Heart left ventricle (tissue), 16 donors: ENCODE measurements at places on chromosomes 6 and 20.

DNA sequence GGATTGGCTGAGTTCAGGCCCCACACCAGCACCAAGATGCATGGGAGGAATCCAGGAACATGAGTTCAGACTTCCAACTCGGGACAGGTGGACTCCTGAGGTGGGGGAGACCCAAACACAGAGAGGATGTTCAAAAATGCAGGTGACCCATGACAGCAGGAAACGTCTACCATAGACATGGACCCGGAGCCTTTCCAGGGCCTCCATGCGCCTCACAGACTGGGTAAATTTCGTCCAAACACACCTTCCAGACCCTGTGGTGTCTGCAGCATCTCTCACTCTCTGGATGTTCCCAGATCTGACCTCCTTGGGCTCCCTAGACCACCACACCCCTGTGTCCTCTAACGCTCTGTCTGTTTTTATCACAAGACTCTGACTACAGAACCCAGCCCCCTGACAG lies 87.7 kb downstream of the PXDC1 start:
- no peak for DNase-seq

DNA sequence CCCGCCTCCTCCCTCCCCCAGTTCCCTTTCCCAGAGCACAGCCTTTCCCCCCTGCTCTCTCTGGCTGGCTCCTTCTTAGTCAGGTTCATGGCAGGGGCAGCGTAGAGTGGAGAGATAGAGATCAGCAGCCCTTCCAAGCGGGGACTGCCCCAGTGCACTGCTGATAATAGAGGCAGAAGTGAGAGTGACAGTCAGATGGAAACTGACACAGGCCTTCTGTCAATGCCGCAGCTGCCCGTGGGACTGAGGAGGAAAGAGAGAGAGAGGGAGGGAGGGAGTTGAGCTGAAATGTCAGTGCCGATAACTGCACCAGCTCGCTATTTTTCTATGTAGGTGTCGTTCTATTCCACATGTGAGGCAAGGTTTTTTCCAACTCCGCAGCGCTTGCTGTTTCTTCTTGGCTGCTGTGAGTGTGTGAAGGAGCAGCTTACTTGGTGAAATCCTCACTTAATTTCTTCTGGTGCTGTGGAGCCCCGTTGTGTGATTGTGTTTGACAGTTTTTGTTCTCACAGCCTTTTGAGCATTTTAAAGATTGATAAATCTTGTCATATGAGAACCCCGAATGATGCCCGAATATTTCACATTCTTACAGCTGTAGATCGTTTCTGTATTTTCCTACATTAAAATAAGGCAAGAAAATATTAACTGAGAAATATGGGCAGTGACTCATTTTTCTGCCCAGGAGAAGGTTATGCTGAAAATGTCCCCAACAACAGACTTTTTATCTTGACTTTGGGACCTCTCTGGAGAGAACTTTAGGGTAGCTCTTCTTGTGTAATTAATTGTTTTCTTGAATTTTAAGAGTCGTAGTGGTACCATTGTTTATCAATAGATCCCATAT lies 386.4 kb upstream of the MMS22L start:
- peak; percentile 26 for DNase-seq

GRCh38 chr20:63840405-63840828 lies 9.4 kb upstream of the ZBTB46 start:
- no peak for DNase-seq

- no peak for DNase-seq
These were observed 37.4 kb upstream of the TNFAIP3 start for GRCh38 chr6:137829641-137830083.

- DNase-seq, result no peak
These were observed 552.6 kb upstream of the GJE1 start for GRCh38 chr6:141580131-141580530.

DNA sequence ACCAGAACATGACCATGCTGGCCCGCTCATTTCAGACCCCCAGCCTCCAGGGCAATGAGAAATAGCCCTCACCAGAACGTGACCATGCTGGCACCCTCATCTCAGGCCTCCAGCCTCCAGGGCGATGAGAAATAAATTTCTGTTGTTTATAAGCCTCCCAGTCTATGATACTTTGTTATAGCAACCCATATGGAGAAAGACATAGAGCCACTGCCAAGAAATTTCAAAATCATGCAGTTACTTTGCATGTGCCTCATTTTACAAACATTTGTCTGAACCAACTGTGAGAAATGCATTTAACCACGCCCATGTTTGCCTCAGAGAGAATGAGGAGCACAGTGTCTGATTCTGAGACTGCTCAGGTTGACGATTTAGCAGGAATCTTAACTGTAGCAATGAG lies 15.5 kb downstream of the CYP39A1 start:
- DNase-seq, result no peak

DNA sequence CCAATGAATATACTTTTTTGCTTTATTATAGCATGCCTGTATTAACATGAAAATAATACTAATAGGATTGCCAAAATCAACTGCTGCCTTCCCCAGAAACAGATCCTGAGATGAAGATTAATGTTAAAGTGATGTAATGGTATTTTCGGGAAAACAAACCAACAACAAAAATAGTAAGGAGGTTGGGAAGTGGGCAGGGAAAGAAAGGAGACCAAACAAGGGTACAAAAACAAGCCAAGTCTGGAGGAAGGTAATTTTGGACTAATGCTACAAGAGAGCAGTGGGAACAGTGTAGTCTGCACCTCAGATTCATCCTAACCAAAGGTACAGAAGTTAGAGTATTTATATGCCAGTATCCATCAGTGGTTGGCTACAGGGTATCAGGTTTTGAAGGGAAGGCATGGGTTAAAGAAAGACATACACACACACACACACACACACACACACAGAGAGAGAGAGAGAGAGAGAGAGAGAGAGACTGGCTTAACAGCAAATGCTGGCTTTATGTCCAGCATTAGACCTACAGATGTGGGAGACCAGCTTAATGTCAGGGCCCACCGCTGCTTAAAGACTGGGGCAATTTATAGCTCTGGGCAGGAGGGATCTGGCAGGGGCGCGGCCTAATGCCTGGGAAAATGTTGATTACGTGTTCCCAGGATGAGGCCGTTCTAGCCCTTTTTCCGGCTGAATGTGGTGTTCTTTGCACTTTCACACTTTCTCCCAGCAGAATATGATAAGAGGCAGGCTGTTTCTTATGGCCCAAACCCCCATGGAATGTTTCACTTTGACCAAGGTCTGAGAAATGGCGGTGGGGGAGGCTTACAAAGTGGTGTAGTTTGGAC lies 3.8 kb upstream of the SLC17A1 start:
- no peak for DNase-seq

- no peak for DNase-seq
These were observed 1079.3 kb downstream of the EPHA7 start for GRCh38 chr6:92339936-92340640.

DNA sequence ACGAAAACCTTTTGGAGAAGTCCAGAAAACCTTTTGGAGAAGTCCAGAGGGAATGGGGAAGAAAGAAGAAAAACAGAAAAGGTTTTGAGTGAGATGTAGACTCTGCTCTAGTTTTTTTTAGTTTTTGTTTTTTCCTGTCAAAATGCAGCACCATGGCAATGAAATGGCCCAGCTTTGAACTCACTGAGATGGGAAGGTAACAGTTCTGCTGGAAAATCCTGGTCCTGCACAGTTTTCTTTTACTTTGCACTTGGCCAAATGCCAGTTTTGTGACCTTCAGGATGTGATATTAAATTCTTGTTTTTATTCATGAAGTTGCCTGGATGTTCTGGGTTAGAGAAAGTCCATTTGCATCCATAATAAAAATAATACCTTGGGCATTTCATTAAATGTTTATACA lies 145.7 kb downstream of the CFAP61 start:
- no peak for DNase-seq

- DNase-seq, result no peak
These were observed 107.8 kb downstream of the CDC5L start for GRCh38 chr6:44495036-44495901.

- no peak for DNase-seq
These were observed 37.0 kb upstream of the CDKN1A start for GRCh38 chr6:36641543-36641942.

DNA sequence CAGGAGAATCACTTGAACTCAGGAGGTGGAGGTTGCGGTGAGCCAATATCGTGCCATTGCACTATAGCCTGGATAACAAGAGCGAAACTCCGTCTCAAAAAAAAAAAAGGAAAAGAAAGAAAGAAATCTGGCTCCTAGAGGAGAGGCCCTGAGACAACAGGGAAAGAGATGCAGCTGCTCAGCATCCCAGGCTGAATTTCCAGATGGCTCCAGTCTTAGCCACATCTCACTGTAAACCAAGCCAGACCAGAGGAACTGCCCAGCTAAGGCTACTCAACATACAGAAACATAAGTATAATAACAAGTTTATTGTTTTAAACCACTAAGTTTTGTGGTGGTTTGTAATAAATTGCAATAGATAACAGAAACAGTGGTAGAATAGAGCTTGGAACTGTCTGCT lies 38.5 kb upstream of the TASP1 start:
- DNase-seq, result no peak

DNA sequence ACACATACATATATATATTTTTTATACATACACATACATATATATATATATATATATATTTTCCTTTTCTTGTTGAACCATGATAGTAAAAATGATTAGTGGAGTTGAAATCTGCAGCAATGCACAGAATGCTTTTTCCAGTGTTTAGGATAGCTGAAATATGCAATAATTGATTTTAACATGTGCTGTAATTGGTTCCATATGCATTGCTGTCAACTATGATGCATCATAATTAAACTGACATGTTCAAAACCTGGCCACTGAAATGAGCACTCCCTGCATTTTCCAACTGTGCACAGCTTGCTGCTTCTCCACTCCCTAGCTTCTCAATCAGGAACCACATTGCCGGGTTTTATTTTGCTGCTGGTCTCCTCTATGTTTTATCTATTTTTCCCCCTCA lies 358.3 kb downstream of the PAX1 start:
- no peak for DNase-seq

- DNase-seq, result no peak
These were observed 235.4 kb downstream of the CDC5L start for GRCh38 chr6:44622956-44623355.

DNA sequence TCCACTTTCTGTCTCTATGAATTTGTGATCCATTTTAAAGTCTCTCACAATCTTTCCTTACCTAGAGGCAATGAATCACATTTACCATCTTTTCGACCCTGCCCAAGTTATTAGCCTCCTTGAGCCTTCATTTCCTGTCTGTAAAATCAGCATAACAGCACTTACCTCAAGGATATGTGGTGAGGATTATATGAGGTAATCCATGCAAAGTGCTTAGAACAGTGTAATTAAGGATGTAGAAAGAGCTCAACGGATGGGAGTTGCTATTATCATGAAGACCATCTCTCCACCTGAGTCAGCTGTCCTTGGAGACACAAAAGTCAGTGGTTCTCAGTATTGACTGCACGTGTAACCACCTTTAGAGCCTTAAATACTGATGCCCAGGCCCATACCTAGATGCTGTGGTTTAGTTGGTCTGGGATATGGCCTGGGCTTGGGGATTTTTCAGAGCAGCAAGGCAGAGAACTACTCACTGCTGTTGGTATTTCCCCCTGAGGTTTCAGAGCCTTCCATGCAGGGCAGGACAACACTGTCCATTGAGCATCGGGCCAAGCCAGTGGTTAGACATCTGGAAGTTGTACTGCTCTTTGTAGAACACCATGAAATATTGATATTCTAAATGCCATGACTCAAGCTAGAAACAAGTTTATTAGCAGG lies 55.8 kb downstream of the LYRM2 start:
- DNase-seq, result no peak

DNA sequence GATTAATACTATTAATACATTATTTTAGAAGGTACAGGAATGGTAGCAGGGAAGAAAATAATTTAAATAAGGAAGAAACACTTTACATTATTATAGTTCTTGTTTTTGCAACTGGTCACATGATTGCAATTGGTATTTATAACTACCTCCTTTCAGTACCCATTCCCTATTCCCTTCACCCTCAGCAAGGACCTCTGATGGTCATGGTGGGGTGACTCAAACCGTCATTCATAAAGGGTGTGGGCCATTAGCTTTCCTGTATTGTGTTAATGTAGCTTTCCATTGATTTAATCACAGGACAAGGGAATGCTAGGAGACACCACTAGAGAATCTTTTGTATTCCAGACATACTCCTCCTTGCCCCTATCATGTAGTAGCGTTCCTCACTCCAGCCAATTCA lies 47.2 kb upstream of the TMEM244 start:
- no peak for DNase-seq

GRCh38 chr6:53394704-53395103 lies 46.0 kb upstream of the ELOVL5 start:
- no peak for DNase-seq

- no peak for DNase-seq
These were observed 1305.2 kb downstream of the EPHA7 start for GRCh38 chr6:92114091-92114675.
